ENCODE measurements at places on chromosomes 11 and 22. TPM values are rescaled to one million over a fixed set of nuclear protein-coding genes. Genes with fewer than 3 reads are reported as not detected.

MPZL2 gene
- total RNA-seq = 92.7 TPM

FADS2 gene
- total RNA-seq = 9.3 TPM

RAG2 gene
- total RNA-seq = 0.79 TPM

KCNJ4 gene
- total RNA-seq = not detected

SLC5A1 gene
- not detected for total RNA-seq

OR8G5 gene
- total RNA-seq = not detected

ACR gene
- total RNA-seq = 1.4 TPM

Data from thyroid gland (tissue), 4 donors.